ENCODE measurements at places on chromosomes 12 and 14.

- no peak for DNase-seq
These were observed 118.9 kb downstream of the ETV6 start for GRCh38 chr12:11768233-11768965.

GRCh38 chr14:21268617-21269251 is 508 bp downstream of the HNRNPC start:
- no peak for DNase-seq

DNA sequence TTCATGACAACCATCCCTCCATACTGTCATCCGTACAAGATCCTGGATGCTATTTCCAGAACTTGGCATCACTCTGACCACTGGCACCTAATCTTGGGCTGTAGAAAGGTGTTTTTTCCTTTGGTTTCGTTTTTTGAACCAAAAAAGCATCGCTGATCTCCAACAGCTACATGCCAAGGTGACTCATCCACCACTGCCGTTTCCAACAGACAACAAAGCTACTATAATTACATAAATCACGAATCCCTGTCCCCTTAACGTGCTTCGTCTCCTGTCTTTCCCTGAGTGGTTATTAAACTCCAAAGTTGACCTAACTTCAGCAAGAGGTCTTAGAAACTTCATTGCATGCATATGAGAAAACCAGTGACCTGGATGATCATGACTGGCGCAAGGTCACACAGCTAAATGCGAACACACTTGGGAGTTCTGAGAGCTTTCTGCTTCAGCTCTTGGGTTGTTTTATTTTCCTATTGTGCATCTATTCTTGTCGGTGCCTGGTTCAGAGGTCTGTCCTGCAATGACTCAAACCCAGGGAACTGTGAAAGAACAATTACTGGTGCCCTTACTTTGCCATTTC is 99.9 kb downstream of the PPM1H start:
- no peak for DNase-seq

GRCh38 chr12:57126561-57126960 is 1.7 kb upstream of the LRP1 start:
- peak; percentile 68 for DNase-seq

DNA sequence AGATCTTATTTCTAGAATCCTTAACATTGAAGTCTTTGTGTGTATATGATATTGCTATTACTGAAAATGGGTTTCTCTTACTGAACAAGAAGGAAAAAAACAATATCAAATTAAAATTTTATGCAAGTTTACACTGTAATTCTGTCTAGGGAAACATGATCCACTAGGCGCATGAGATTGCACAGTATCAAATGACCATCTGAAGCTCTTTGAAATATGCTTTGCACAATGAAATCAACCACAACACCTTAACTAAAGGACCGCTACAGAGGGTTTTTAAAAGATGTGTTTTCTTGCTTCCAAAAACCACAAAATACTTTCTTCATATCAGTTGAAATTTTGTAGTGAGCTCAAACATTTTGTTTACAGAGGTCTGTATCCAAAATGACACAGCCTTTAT is 15.1 kb upstream of the KERA start:
- no peak for DNase-seq

DNA sequence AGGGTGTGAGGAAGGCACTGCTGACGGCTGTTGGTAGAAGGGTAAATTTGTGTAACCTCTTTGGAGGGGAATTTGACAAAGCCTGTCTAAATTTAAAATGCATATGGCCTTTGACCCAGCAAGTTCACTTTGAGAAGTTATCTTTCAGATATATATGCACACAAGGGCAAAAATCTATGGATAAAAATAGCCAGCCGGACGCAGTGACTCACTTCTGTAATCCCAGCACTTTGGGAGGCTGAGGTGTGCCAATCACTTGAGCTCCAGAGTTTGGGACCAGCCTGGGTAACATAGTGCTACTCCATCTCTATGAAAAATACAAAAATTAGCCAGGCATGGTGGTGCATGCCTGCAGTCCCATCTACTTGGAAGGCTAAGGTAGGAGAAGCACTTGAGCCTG is 13.4 kb downstream of the UBC start:
- no peak for DNase-seq

GRCh38 chr14:105019861-105020814 is 745 bp downstream of the CDCA4 start:
- no peak for DNase-seq

GRCh38 chr12:108237272-108237671 is 101.8 kb downstream of the CMKLR1 start:
- no peak for DNase-seq

- no peak for DNase-seq
These were observed 1006.4 kb upstream of the TMEM132C start for GRCh38 chr12:127260531-127260930.

GRCh38 chr14:104175811-104176210 is 37.4 kb downstream of the KIF26A start:
- no peak for DNase-seq

- DNase-seq = peak; percentile 66
These were observed 427.2 kb downstream of the TMTC2 start for GRCh38 chr12:83113945-83114344.

- no peak for DNase-seq
These were observed 12.4 kb upstream of the ITGB7 start for GRCh38 chr12:53219292-53219955.

DNA sequence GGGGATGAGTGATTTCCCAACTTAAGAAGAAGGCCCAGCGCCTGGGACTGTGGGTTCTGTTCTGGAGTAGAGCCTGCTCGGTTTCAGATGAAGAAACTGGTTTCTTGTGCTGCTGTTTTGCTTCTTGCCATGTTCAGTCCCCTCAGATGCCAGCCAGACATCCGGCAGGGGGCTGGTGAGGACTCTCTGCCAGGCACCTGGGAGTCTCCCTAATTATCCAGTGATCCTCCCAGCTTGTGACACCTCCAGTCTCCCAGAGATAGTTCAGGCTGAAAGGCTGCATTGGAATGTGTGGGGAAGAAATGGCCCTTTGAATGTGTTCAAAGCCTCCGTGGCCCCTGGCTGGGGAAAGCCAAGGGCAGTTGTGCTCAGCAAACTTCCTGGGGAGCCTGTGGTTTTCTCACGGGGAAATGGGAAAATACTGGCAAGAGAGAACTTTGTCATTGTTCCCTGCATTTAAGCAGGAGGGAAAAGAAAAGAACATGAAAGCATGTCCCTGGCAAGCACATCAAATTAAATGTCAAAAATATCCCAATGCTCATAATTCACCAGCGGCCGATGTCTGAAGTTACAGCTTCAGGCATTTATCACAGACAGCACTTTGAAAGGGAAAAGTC is 8.5 kb upstream of the SERPINA12 start:
- DNase-seq = no peak

DNA sequence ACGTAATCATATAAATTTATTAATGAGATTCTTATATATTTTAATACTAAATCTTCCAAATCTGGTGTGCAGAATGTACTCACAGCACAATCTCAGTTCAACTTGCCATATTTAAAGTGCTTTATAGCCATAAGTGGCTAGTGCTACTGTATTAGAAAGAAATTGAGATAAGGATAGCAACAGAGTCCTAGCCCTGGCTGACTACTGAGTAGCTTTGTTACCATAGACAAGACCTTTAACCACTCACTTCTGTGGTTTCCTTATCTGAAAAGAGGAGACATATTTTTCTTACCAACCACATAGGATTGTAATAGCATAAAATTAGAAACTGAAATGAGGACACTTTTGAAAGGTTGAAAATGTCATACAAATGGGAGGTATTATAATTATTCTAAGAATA is 2.0 kb upstream of the CHURC1 start:
- no peak for DNase-seq
